ENCODE measurements at places on chromosomes 13 and 19.

- DNase-seq: no peak
Observed at GRCh38 chr19:42242069-42242511, 312 bp downstream of the GSK3A start.

DNA sequence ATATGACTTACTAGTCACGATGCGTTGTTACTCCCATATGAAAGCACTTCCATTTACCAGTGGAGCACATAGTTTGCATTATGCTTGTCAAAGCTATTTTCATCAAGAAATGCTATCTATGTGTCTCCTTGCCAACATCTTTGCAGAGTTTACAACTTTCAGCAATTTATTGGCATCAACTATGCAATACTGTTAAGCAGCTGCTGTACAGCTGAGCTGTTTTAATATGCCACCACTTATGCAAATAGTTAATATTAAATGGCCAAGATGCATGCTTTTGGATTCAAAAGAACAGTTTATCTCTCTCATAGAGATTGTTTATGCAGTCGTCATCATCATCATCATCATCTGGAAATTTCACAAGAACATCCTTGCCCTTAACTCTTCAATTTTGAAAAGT lies 67.9 kb upstream of the KLF5 start:
- no peak for DNase-seq

DNA sequence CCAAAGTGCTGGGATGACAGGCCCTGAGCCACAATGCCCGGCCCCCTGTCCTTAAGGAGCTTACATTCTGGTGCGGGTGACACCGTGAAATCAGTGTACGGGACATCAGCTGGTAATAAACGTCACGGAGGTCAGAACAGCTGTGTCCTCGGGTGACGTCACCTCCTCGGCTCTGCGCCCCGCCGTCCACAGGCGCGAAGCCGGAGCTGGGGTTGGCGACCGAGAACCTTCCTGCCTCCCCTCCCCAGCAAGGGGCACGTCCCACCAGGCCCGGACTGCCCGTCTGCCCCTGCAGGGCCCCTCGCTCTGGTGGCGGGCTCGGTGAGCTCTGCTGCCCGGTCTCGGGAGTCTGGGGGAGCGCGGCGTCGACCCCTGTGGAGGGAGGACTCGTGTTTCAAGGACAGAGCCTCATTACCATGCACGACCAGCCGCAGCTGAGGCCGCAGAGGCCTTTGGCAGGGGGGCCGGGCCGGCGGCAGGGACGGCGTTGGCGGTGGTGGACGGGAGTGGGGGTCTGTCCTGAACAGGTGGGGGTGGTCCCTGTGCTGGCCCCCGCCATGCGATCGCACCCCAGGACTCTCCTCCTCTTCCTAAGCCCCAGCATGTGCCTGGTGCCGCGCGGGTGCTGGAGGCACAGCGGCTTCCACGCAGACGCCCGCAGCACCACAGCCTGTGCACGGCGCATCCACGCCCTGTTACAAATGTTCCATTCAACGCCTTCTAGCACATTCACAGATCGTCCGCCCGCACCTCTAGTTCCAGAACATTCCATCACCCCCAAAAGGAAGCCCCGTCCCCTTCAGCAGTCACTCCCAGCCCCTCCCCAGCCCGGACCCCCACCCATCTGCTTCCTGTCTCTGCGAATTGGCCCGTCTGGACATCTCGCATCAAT lies 5.4 kb downstream of the LINGO3 start:
- no peak for DNase-seq

GRCh38 chr19:44681992-44682790 lies 10.9 kb downstream of the CEACAM19 start:
- no peak for DNase-seq

GRCh38 chr13:24353736-24354135 lies 44.4 kb downstream of the C1QTNF9 start:
- DNase-seq: no peak
